A549 treated with CpdA at 1 μM for 4 hours (cell line): ENCODE measurements at places on chromosomes 2 and 18. TPM values are rescaled to one million over a fixed set of nuclear protein-coding genes. Genes with fewer than 3 reads are reported as not detected.

Gene PUM2
- 38.1 to 49.0 TPM (median 44.7 TPM) in 5 replicates for total RNA-seq

Gene THSD7B
- total RNA-seq = not detected in 5 replicates

Gene DSG1
- not detected in 5 replicates for total RNA-seq

Gene KCNJ13
- not detected in 5 replicates for total RNA-seq

Gene MC4R
- total RNA-seq = not detected in 5 replicates

Gene PAX8
- 0.64 to 1.4 TPM (median 0.78 TPM) in 5 replicates for total RNA-seq

Gene LIMS4
- total RNA-seq = 0.56 to 0.88 TPM (median 0.74 TPM) in 5 replicates

Gene ASAP2
- 27.8 to 37.4 TPM (median 34.4 TPM) in 5 replicates for total RNA-seq

Gene GALNT14
- total RNA-seq = 47.6 to 55.5 TPM (median 52.7 TPM) in 5 replicates

Gene SERPINB10
- not detected in 5 replicates for total RNA-seq

Gene TMEM131
- total RNA-seq = 14.5 to 18.0 TPM (median 16.4 TPM) in 5 replicates

Gene CRYGC
- not detected in 5 replicates for total RNA-seq

Gene NT5C1B
- total RNA-seq = not detected in 5 replicates

Gene RGPD4
- total RNA-seq = 0.06 to 0.07 TPM (median 0.06 TPM) in 4 of 5 replicates, not detected in the other

Gene SLC16A14
- 0.83 to 1.5 TPM (median 1.2 TPM) in 5 replicates for total RNA-seq

Gene ACADL
- total RNA-seq = 0.03 to 0.07 TPM (median 0.06 TPM) in 4 of 5 replicates, not detected in the other

Gene TCF23
- total RNA-seq = not detected in 5 replicates

Gene ST8SIA5
- 0.03 TPM in 1 of 5 replicates, not detected in the others for total RNA-seq
